ENCODE measurements at places on chromosomes 11 and 22.

GRCh38 chr11:27354359-27354965, 8.6 kb downstream of the CCDC34 start:
- no peak for DNase-seq

- DNase-seq = no peak
These were observed 151.5 kb downstream of the ATG16L2 start for GRCh38 chr11:72965672-72966071.

GRCh38 chr11:68122936-68123539, 1.9 kb upstream of the CHKA start:
- DNase-seq = no peak

DNA sequence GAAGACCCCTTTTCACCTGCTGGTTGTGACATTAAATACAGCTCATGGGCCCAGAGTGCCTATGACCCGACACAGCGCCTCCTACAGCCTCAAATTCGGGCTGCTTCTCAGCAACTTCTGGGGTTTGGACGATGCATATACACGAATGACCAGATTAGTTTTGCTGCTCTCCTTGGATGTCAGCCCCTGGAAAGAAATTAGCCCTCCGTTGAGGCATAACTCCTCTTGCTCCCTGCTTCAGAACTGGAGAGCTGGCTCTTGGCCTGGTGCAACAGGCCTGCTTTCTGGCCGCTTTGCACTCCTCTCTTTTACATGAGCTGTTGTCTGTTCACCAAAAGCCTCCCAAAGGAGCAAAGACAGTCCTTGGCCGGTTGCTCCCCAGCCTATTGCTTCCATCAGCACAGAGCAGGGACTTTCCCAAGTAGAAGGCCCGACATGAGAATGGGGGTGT, 3.3 kb downstream of the TECTA start:
- DNase-seq = no peak

DNA sequence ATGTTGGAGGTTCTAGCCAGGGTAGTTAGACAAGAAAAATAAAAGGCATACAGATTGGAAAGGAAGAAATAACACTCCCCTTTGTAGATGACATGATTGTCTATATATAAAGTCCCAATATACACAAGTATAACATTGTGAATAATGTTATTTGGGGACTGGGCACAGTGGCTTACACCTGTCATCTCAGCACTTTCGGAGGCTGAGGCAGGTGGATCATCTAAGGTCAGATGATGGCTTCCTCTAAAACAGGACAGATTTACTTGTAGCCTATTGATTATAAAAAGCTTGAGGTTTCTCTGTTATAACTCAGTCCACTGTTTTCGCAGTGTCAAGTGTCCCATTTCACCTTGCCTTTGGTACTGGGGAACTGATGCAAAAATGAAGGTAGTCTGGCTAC, 19.6 kb downstream of the ATM start:
- no peak for DNase-seq

GRCh38 chr11:62602141-62603071, 741 bp upstream of the MTA2 start:
- no peak for DNase-seq

DNA sequence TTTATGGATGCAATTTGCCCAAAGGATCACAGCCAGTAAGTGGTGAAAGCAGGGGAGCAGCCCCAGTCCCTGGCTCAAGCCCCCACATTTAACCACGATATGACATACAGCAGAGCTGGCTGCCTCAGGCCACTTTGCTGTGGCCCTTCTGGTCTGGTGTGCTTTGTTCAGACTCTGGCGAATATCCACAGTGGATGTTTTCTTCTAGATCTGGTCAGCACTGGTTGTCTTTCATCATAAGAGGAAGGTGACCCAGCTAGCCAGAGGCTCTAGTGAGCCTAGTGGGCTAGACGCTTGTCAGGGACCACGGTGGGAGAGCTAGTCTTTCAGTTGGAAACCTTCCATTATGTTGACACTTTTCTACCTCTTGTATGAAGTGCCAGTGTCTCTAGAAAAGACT, 42.5 kb downstream of the DGCR2 start:
- DNase-seq = no peak

DNA sequence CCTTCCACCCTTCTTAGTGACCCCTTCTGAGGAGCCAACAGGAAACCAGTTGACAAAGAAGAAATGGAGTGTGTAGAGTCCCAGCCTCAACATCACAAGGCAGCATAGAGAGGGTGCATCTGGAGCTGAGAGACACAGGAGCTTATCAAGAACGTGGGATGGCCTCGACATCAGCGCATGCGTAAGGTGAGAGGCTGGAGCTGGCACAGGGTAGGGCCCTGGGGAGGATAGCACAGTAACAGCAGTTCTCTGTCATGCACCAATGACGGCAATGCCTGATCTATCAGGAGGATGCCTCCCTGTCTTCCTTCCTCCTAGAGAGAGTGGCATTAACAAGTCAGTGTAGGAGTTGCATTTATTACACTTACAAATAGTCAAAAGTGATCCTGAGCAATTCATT, 426.1 kb downstream of the NTM start:
- DNase-seq = no peak

DNA sequence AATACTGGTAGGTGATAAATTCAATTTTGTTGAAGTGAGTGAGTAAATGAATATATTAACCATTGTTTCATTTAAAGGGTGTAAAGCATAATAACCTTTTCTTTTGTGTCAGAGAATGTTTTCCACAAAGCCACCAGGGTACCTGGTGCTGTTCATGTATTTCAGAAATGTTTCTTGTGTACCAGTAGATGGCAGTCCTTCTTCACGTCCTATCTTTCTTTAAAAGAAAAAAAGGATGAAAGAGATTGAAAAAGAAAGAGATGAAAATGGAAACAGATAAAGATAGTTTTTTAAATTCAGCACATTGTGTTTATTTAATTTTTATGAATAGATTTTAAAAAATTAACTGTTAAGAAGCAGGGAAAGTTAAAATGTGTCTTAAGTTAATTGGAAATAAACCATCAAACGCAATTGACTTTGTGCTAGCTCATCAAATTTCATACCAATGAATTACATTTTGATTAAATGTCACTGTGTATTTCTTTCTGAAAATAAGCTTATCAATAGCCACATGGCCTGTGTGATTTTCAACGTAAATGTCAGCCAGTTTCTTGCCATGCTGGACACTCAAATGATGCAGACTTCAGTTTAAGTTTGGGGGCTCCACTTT, 65.5 kb upstream of the CHORDC1 start:
- no peak for DNase-seq

GRCh38 chr11:99271527-99271926, 250.8 kb downstream of the CNTN5 start:
- no peak for DNase-seq

DNA sequence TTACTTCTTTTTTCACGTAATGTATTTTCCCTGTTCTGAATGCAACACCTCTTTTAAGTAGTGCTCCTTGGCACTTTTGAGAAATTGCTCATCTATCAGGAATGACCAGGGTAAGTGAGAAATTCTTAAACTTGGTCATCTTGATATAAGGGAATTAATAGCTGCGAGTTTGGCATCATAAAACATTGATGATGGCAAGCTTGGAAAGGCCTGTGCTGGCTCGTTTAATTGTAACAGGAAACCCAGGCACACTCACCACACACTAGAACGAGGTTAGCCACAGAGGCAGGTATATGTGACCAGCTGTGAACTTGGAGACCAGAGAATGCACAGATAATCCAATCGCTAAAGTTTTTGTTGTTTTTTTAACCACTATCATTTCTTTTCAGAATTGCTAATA, 24.3 kb downstream of the FAM118A start:
- DNase-seq = no peak

Data from stimulated activated CD4-positive, alpha-beta T cell treated with anti-CD3 and anti-CD28 coated beads, Interleukin-1b, Interleukin-23, amount 100 ng/mL, for 1 hour (primary cell).